ENCODE measurements at places on chromosomes 1 and 21.

DNA sequence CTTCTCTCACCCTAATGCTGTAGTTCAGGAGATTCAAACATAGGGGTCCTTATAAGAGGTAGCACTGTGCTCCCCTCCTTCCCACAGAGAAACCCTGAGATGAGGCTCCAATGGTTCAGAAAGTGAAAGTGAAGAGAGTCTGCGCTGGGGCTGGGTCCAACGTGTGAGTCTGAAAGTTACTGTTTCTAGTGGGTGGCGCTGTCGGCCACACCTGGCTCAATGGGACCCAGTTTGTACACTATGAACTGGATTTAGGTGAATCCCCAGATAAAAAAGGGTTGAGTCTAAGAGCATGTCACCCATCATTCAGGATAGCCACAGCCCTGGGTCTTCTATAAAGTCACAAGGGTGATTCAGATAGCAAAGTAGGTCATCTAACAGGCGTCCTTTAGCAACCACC lies 2.8 kb downstream of the SMCP start:
- no peak for DNase-seq

GRCh38 chr1:171941920-171942319 lies 100.6 kb downstream of the DNM3 start:
- no peak for DNase-seq

- no peak for DNase-seq
Observed at GRCh38 chr1:31795096-31795675, 20.6 kb downstream of the SPOCD1 start.

- DNase-seq = peak; percentile 19
Observed at GRCh38 chr1:189192741-189193520, 1284.7 kb downstream of the BRINP3 start.

GRCh38 chr1:2407166-2407990 lies 5.0 kb downstream of the PEX10 start:
- no peak for DNase-seq

DNA sequence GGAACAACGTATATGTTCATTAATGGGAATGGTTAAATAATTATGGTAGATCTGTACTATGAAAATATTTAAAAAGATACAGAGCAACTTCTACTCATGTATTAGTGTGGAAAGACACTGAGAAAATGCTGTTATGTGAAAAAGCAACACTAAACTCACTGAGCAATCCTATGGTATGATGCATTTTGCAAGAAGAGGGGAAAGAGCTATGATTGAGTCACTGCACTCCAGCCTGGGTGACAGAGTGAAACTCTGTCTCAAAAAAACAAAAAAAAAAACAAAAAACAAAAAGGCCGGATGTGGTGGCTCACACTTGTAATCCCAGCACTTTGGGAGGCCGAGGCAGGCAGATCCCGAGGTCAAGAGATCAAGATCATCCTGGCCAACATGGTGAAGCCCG lies 44.4 kb downstream of the ATP5PO start:
- peak; percentile 80 for DNase-seq

- no peak for DNase-seq
Observed at GRCh38 chr21:32096411-32096810, 182.4 kb downstream of the MIS18A start.

- no peak for DNase-seq
Observed at GRCh38 chr21:45932922-45933502, 48.6 kb upstream of the COL6A1 start.

DNA sequence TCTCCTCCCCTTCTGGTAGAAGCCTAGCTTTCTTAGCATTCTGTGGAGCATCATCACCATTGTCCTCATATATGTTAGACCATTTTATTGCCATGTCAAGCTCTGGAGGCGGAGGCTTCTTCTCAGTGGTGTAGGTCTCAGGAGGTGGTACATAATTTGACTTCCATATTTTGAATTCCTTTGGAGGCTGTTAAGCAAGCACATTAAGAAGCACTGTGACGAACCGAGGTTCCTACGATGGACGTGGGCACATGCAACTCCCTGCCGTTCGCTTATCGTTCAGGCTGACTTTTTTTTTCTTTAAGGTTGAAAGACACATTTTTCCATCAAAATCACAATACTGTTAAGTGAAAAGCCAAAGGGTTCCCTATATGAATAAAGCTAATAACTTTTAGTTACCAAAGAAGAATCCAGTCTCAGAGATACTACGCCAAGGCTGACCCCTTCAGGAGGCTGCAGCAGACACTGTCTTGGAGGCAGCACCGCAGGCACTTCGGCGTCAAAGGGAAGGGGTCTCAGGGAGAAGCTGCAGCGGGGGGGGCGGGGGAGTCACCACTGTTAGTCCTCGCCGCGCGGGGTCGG lies 835 bp downstream of the C1orf52 start:
- DNase-seq = no peak

GRCh38 chr1:162145966-162146696 lies 76.6 kb downstream of the NOS1AP start:
- no peak for DNase-seq

DNA sequence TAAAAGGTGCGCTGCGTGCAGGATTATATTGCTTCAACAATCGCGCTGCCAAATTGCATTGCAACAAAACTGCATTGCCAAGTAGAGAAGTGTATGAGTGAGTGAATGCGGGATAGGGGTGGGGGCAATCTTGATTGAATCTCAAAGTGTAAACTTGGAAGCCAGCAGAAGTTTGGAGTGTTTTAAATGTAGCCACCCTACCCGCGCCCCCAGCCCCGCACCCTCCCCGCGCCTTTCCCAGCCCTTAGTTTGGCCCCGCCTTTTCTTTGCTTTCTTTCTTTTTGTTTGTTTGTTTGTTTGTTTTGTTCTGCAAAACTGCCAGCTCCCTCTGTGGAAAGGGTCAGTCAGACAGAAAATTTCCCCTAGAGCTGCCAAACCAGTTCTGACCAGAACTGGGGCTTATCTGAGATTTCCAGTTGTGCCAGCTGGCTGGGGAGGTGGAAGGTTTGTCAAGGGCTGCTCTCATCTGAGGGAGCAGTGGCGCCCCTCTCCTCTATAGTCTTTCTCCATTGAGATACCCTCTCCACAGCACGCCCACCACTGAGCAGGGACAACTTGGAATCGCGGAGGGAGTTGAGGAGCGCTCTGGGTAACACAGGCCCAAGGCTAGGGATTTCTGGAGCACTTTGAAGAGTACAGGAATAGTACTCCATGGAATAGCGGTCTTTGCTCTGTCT lies 666 bp upstream of the BEND5 start:
- DNase-seq = no peak
